ENCODE measurements at places on chromosomes 6 and 20.

- no peak for DNase-seq
Measured at GRCh38 chr6:15008269-15008668, 237.6 kb upstream of the JARID2 start.

GRCh38 chr20:31951203-31951529 lies 680 bp downstream of the PDRG1 start:
- no peak for DNase-seq

DNA sequence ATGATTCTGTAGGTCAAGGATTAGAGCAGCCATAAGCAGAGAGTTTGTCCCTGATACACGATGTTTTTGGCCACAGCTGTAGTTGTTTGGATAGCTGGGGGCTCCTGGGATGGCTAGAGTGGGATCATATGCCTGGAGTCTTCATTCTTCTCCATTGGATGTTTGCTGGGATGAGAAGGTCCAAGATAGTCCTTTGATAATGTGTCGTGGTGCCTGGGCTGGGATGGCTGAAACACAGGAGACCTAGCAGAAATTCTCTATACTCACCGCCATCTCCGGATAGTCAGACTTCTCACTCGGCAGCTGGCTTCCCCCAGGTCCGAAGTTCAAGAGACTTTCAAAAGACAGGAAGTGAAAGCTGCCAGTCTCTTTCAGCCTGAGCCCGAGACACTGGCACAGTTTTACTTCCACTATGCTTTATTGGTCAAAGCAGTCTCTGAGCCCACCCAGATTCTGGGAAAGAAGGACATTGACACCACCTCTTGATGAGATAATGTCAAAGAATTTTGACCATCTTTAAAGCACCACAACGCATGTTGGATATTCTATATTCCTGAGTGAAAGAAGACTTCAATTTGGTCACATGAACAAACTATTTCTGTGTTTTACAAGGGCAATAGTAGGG lies 16.0 kb downstream of the MARCKS start:
- peak; percentile 96 for DNase-seq

GRCh38 chr20:50338479-50339391 lies 148.1 kb downstream of the CEBPB start:
- DNase-seq: peak; percentile 89

GRCh38 chr6:111592726-111593511 lies 12.8 kb downstream of the TRAF3IP2 start:
- no peak for DNase-seq

GRCh38 chr6:166866839-166867637 lies 89.3 kb downstream of the RNASET2 start:
- no peak for DNase-seq

GRCh38 chr20:8155229-8155628 lies 23.2 kb downstream of the PLCB1 start:
- DNase-seq: no peak

DNA sequence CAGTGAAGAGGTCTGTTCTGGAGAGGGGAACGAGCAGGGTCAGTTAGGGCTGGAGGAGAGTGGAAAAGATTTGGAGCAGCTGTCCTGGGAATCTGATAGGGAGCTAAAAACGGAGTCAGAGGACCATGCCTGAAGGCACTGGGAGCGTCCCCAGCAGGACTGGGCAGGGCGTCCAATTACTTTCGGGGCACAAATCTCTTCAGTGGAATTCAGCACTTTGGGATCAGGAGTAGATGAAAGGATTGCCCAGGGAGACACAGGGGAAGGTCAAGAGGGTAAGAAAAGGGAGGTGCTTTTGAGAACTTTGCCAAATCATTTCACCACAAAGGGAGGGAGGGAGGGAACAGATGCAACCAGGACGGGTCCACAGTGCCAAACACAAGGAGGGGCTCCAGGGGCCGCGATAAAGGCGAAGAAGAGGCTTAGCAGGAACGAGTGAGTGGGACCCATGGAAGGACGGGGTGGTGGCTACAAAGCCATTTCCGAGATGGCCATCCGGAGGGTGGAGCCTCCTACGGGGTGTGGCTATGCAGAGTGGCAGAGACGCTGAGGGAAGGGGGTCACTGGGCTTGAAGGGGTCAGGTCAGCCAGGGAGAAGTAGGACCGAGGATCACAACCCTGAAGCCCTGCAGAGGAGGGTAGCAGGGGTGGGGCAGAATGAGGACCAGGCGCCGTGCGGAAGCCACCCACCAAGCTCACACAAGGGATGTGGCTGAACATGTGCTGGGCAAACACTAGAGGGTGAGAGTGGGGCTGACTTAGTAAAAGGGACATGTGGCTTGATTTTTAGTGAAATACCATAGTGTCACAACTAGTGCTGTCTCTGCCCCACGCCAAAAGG lies 180.0 kb upstream of the RREB1 start:
- peak; percentile 94 for DNase-seq

- no peak for DNase-seq
Measured at GRCh38 chr6:166806962-166807757, 149.2 kb downstream of the RNASET2 start.

DNA sequence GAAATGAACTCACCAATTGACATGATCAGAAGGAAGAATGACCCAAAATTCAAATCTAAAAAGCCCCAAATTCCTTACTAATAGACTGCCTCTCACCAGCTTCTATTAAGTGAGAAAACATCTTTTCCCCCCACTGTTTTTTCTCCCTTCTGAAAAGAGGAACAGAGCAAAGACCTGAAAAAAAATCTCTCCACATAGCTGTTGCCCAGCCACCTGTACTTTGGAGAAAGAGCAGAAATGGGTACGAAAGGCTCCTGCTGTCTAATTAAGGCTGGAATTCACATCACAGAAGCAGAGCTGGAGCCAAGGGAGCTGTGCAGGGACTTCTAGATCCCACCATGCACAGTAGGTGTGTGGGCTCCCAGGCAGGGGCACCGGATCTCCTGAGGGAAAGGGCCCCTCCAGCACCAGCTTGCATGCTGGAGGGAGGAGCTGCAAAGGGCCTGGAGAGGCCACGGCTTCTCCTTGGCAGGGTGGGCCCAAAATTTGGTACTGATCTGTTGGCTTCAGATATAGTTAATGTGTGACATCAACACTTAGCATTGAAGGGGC lies 73.2 kb upstream of the DUSP22 start:
- DNase-seq: no peak

DNA sequence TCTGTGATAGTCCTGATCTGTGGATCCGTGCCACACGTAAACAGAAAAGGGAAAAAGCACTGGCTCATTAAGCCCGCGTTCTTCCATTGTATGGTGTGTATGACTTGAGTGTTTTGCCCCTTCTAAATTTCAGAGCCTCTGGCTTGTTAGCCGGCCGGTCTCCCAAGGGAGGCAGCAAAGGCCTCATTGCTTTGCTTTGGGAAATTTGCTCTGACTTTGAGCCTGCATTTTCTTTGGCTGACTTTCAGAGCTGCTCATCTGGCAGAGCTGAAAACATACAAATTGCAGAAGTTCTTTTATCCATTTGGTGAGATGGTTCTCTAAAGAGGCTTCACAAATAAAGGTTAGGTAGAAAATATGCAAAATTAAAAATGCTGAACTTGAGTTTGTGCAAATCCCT lies 123.0 kb downstream of the UTRN start:
- no peak for DNase-seq

GRCh38 chr6:44078827-44079671 lies 48.2 kb downstream of the MRPL14 start:
- no peak for DNase-seq

DNA sequence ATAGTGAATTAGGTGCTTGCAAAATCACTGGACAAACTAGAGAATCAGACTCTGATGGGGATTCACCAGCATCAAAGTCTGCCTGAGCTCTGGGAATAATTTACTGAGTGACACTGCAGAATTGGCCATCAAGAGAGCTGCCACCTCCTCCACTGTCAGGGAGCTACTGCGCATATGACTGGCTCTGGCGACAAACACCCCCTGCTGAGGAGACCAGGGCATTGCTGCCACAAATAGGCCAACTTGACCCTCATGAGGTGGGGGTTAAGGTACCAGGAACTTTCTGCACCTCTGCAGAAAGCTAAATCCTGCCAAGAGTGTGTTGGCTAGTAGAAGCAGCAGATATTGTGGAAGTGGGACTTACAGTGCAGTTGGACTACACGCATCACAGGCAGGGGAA lies 88.0 kb downstream of the CDS2 start:
- no peak for DNase-seq

- DNase-seq: no peak
Measured at GRCh38 chr6:11341867-11342266, 109.4 kb upstream of the NEDD9 start.

DNA sequence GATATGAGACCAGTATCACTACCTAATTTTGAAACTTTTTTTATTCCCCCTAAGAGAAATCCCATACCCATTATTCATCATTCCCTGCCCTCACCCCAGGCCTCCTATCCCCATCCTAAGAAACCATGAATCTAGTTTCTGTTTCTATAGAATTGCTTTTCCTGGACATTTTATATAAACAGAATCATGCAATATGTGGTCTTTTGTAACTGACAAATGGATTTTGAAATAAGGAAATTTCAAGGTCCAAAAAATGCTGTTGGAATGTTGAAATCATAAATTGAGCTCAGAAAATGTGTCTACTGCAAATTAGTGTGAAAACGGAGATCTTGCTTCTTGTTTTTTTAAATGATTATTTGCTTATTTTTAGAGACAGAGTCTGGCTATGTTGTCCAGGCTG lies 25.1 kb downstream of the RNF217 start:
- DNase-seq: peak; percentile 52

DNA sequence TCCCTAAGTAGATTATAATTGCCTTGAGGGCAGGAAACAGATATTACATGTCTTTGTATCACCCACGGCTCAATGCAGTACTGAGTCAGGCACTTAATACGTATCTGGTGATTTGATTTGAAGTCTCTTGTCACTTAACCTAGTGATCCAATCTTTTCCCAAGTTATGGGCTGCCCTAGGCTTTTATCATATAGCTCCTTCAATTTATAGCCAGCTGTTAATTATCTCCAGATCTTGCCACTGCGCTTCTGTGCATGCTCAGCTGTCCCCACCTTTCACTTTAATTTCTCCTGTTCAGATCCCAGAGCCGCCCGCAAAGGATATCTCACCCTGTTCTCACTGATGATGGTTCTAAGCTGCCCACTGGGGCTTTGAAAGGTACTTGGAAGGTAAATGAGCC lies 41.9 kb downstream of the SNHG17 start:
- DNase-seq: no peak

DNA sequence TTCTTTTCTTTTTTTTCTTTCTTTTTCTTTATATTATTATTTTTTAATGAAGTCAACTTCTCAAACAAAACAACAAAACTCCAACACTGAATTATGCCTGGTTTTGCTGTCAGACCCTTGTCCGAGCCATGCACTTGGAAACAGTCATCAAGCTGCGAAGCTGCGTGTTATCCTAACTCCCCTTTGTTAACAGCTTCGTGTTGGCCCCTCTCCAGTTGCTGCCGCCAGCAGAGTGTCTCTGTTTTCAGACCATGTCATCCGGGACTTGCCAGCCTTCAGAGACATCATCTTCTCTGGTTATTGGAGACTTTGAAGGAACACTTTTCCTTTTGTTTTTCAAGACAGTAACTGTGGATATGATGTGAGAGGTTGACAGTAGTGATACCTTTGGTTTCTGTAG lies 83.1 kb downstream of the TRMT11 start:
- DNase-seq: no peak

DNA sequence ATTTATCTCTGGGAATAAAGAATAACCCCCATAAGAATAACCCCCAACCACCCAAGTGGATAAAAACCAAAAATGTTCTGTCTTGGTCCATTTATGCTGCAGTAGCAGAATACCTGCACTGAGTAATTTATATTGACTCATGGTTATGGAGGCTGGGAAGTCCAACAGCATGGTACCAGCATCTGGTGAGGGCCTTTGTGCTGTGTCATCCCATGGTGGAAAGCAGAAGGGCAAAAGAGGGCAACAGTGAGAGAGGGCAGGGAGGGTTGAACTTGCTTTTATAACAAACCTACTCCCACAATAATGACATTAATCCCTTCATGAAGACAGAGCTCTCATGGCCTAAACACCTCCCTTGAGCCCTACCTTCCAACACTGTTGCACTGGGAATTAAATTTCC lies 133.7 kb downstream of the ERMARD start:
- no peak for DNase-seq

- no peak for DNase-seq
Measured at GRCh38 chr20:34074101-34074760, 37.8 kb downstream of the EIF2S2 start.

DNA sequence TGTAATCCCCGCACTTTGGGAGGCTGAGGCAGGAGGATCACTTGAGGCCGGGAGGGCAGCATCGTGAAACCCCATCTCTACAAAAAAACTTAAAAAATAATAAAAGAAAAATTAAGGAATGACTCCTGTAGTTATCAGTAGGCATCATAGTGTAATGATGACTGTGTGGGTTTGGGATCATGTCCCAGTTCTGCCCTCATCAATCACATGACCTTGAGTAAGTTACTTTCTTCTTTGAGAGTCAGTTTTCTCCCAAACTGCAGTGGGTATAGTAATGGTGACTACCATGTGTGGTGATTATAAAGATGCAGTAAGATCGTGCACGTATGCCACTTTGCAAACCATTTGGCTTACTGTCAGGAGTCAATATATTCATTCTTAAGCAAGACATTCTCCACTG lies 89.2 kb downstream of the TXNDC5 start:
- no peak for DNase-seq

- DNase-seq: no peak
Measured at GRCh38 chr20:40583205-40583604, 105.8 kb downstream of the MAFB start.

GRCh38 chr20:40654876-40655275 lies 34.2 kb downstream of the MAFB start:
- DNase-seq: no peak

GRCh38 chr6:135403584-135403983 lies 94.0 kb downstream of the AHI1 start:
- no peak for DNase-seq

GRCh38 chr20:9281803-9282202 lies 212.9 kb downstream of the PLCB4 start:
- DNase-seq: no peak

DNA sequence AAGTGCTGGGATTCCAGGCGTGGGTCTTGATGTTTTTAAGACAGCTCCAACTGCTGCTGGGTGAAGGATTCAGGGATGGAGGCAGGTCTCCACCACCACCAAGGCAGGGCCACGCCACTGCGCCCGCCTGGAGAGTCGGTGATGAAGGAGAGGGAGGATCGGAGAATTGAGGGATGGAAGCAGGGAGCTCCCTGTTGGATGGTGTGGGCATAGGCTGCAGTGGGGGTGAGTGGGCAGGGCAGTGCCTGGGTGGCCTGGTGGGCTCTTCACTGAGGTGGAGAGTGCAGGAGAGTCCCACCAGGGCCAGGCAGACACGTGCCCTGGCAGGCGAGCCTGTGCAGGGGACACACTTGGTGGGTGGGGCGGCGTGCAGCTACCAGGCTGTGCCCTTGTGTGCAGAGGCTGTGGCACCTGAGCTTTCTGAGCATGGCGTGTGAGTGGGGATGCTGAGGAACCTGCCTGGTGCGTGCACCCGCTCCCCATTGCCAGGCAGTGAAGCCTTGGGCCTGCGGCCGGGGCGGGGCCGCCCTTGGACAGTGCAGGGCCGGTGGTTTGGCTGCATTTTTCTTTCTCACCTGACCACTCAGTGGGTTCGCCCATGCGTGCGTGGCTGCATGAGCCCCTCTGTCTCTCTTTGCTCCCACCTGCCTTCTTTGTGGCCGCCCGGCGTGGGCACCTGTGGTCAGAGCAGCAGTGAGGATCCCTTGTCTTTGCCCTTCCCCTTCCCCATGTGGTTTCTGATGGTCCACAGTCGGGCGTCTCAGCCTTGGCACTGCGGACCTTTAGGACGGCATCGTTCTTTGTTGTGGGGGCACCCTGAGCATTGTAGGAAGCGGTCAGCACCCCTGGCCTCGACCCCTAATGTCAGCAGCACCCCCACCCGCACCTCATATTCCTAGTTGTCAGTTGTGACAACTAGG lies 11.3 kb downstream of the RBM38 start:
- DNase-seq: no peak

Data from AML-193 (cell line).